ENCODE measurements at places on chromosomes 2 and 18.

- DNase-seq: no peak
These were observed 665.8 kb upstream of the ID2 start for GRCh38 chr2:8015848-8016600.

- DNase-seq: no peak
These were observed 47.3 kb upstream of the TANK start for GRCh38 chr2:161112908-161113307.

- DNase-seq: peak; percentile 24
These were observed 36.6 kb downstream of the CYB5A start for GRCh38 chr18:74255131-74255616.

DNA sequence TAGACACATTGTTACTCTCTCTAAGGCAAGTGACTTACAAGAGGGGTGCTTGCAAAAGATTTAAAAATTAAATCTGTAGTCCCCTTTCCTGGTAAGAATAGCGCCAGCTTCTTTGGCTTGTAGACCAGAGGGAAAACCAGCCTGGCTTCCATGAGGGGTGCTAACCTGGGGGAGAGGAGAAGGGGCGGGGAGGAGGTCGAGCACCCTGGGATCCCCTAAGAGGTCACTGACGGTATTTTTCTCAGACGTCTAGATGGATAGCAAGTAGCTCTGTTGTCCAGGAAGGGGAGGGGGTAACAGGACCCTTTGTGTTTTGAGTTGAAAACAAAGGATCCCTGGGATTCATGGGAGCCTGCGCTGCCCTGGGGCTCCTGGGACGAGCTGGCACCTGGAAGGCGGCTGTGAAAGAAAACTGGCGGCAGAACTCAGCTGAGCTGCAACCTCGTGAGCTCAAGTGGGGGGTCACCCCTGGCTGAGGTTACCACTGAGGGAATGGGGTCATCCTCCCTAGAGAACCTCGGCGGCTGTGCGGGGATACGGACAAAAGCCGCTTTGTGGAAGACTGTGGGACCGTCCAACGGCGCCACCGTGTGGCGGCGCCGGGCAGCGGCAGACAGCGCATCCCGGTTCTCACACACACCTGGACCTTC, 37.8 kb upstream of the MRPL19 start:
- peak; percentile 58 for DNase-seq

GRCh38 chr2:30633039-30633438, 174.2 kb downstream of the CAPN13 start:
- DNase-seq: no peak

DNA sequence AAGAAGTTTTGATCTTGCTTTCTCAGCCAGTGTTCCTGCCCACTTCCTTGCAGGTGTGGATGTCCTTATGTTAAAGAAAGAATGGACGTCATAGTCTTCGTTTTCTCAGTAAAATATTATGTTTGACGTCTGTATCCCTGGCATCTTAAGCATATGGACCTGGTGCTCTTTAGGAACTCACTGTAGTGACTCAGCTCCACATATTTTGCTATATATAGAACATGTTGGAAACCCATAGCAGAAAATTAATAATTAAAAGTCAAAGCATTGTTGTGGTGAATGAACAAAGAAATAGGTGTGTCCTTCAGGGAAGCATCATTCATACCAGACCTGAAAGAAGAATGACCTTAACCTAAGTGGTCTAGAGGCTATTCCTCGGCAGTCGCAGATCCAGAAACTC, 196.1 kb downstream of the MCFD2 start:
- peak; percentile 34 for DNase-seq

- DNase-seq: no peak
These were observed 884.3 kb downstream of the ERBB4 start for GRCh38 chr2:211654211-211654780.

DNA sequence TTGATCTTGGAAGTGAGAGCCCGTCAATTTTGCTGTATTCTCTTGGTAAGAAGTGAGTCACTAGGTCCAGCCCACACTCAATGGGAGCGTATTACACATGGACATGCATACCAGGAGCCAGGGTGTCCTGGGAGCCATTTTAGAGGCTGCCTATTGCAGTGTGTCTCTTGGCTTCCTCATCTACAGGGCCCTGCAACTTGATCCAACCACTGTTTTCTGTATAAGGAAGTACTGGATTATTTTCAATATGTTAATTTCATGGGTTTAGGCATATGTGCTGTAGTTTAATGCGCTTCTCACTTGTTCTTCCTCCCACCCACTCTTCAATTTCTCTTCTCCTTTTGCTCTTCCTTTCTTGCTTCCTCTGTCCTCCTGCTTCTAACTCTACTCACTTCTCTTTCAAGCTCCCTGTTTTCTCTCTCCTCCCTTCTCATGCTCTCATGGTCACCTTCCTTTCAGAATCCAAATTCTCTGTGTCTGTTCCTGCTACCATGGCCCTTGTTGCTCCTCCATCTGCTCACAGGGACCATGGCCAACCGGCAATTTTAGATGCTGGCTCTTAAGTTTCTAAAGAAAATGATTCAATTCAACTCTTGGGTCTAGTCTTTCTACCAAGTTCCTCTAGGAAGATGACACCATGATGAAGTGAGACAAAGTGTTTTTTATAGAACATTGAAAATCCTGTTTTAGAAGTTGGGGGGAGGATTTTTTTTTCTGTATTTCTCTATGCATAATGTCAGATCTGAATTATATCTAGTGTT, 152.0 kb upstream of the ZEB2 start:
- no peak for DNase-seq

DNA sequence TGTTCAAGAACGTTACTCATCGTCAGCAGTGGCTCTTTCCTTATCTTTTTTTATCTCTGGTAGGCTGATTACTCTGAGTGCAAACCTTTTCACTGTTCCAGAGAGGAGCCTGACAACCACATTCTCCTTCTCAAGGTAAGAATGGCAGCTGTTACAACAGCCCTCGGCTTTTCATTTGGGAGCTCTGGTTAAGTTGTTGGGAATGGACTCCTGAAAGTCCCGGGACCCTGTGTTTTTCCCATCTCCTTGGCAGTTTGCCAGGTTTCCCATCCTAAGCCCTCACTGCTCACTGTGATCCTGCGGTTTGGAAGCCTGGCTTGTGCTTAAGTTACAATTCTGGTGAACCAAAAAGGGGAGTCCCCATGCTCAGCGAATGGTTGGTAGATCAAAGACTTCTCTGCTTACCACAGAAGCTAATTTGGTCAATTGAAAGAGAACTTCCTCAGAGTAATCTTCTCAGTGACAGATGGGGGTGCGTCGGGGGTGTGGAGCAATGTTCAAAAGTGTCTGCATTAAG, 122.3 kb downstream of the LYPD6B start:
- DNase-seq: peak; percentile 92

DNA sequence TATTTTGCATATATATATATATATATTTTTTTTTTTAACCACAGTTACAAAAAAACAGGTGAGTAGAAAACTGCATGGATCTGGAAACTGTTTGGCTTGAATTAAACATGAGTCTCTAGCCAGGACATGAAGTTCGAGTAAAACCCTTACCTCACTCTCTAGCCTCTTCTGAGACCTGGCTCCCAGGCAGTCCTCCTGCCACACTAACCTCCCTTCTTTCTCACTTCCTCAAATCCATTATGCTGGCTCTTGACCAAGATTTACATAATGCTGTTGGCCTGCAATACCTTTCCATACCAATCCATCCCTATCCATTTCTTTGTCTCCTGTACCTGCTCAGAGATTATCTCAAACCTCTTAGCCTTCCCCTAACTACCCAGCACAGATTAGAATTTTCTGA, 34.0 kb downstream of the PIGN start:
- DNase-seq: no peak

DNA sequence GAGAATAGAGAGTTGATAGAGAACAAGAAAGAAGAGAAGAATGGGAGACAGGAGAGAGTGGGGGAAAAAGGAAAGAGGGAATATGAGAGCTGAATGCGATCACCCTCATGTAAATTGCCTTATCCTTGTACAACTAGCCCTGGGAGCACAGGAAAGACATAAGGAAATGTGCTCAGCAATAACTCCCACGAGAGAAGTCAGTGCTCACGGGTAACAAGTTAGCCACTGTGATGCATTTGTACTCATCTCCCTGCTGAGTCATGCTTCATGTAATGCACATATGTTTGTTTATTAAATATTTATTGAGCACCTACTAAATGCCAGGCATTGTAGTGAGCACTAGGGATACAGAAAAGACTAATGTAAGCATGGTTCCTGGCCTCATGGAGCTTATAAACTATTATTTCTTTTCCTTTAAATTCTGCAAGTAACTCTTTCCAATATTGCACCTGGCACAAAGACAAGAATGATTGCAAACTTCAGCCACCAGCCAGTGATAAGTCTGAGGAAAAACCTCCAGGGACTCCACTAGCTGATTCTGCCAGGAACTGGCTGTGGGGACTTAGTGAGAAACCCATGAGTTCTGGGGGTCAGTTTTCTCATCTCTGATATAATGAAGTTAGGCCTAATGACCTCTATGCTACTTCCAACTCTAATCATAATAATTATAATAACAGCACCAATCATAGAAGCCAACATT, 124.1 kb downstream of the LNPK start:
- DNase-seq: no peak

DNA sequence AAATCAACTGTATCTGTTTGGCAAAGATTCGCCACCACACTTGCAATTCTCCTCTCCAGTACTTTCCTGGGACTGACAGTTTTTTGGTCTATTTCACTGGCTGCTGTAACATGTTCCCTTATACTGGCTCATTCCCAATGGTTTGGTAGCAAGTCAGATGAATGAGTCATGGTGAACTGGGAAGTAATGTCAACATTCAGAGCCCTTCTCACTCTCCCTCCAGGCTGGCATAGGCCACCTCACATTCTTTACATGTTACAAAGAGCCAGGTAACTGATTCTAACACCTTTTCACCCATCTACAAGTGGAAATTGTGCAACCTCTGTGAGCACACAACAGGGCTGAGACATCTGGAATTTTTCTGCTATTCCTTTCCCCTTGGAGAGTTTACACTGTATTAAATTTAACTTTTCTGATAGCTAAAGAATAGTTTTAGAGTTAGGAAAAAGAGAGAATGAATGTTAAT, 111.3 kb upstream of the TLK1 start:
- DNase-seq: peak; percentile 92

DNA sequence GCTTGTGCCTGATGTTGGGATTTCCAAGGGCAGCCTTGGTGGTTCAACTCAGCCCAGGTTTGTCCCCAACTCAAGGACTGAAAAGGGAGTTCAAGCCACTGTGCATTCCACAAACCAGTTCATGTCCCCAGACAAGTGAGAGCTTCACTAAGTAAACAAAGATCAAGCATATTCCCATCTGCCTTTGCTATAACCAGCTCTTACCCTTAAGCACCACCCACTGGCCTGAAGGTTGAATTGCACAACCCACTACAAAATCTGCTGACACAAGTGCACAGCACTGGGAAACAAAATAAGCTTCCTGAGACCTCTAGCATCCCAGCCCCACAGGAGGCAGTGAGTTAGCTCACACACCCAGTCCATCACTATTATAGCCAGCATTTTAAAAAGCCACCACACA, 516.7 kb downstream of the NR4A2 start:
- DNase-seq: no peak

- DNase-seq: no peak
These were observed 287.3 kb upstream of the HS6ST1 start for GRCh38 chr2:128605931-128606330.

DNA sequence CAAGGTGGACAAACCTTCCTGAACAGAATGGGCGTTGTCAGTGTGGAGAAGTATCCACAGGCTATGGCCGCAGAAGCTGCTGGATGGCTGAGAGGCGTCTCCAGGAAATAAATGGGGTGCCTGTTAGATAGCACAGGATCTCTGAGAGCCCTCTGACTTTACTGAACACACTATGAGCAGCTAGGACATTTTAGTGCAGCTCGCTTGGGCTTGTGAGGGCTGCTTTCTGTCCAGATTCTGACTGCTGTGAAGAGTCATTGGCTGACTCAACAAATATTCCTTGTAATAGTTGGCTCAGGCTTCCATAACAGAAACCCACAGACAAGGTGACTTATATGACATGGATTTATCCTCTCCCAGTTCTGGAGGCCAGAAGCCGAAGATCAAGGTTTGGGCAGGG, 100.2 kb upstream of the SNTG2 start:
- peak; percentile 12 for DNase-seq

GRCh38 chr2:229501051-229501794, 213.1 kb downstream of the DNER start:
- DNase-seq: no peak

DNA sequence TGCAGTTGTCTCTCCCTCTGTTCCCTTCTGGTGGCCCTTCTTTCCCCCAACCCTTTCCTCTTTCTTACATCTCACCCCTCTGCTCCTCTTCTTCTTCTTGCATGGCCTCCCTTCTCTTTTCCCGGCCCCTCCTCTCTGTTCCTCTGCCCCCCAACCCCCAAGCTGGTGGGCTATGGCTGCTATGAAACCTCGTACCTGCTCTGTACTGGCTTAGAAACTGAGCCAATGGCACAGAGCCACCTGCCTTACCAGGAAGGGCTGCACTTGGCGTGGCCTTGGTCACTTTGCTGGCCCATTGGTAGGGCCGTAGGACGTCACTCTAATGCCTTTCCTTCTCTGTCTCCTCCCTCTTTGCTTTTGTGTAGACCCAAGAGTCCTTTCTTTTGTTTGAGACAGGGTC, 78.9 kb downstream of the LRRFIP1 start:
- no peak for DNase-seq

DNA sequence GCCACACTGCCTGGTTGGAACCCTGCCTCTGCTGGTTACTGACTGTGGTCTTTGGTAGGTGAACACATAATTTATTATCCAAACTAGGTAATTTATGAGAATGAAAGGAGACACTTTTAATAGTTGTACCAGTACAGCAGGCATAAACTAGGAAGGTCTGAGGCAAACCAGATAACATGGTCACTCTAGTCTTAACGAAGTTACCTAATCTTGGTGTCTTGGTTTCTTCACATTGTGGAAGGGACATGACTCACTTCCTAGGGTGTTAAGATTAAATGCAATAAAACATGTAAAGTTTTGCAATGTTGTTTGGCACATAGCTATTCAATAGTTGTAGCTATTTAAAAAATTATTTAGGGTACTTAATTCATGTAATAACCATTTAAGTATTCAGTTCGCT, 23.3 kb downstream of the SPTBN1 start:
- DNase-seq: peak; percentile 54

All from RPMI7951 (cell line).